ENCODE measurements at places on chromosomes 1 and 21.

DNA sequence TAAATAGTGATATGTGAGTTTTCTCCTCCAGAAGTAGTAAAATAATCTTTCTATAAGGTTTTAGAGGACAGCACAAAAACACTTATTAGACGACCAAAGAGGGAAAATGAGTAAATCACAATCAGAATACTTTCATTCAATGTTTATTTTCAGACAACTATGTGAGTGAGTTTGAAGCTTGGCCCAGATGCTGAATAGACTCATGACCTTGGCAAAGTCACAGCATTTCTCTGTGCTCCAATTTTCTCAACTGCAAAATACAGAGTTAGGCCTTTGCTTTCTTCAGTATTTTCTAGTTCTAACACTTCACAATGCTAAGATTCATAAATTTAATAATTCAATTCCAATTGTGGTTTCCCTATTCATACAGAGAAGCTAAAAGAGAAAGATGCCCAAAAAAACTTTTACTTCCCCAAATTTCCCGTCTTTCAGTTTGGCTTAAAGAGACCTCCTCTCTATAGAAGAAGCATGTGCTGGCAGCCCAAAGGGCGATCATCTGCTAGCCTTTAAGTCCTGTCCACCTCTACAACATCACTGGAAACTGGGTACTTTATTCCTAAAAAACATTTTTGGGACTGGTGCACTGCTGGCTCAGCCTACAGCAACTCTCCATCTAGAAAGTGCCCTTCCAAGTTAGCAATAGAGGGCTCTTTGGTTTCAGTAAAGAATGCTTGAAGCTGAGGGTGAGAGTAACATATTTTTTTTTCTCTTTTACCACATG, 116.8 kb upstream of the GORAB start:
- no peak for DNase-seq

GRCh38 chr1:78519446-78519845, 28.7 kb downstream of the PTGFR start:
- DNase-seq: no peak

DNA sequence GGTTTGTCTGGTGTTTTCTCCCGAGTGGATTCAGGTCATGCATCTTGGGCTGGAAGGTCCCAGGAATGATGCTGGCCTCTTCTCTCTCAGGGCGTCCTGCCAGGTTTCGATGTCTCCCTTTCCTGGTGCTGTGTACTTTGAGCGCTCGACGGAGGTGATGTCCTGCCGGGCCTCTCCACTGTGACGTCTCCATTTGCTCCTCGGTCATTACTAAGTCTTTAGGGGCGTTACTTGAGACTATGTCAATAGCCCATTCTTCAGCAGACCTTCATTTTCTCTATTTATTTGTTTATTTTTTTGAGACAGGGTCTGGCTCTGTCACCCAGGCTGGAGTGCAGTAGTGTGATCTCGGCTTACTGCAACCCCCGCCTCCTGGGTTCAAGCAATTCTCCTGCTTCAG, 37.2 kb upstream of the TNFRSF1B start:
- no peak for DNase-seq

GRCh38 chr1:160789702-160790611, 6.0 kb upstream of the LY9 start:
- DNase-seq: no peak

- no peak for DNase-seq
Observed at GRCh38 chr1:119987112-119987511, 82.3 kb downstream of the NOTCH2 start.

DNA sequence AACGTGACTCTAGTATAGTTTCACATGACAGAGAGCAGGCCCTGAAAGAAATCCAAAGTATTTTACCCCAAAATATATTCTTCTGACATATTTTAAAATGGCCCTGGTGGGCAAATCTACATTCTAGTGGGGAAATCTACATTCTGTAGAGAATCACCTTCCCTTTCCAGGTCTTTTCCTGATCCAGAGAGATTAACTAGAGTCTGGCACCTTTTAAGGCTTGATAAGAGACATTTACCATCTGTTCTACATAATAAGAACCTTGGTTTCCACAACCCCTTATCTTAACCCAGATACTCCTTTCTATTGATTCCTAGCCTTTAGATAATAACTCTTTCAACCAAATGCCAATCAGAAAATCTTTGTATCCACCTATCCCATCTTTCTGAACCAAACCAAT, 17.0 kb upstream of the L1TD1 start:
- DNase-seq: no peak

- no peak for DNase-seq
Observed at GRCh38 chr1:167054946-167055630, 35.1 kb downstream of the GPA33 start.

DNA sequence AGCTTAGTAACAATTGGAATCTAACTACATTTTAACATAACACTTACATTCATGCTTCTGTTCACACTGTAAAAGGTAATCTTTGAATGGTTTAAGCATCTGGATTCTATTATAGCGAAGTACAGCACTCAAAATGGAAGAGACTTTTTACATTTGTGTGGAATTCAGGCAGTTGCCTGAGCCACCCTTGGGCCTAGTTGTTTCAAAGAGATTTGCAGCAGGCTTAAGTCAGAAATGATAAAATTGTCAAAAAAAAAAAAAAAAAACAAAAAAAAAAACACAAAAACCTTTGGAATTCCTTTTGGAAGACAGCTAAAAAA, 199.9 kb downstream of the LYPLAL1 start:
- DNase-seq: no peak
